Vein endothelial cell (primary cell): ENCODE measurements at places on chromosomes 4 and X. TPM values are rescaled to one million over a fixed set of nuclear protein-coding genes. Genes with fewer than 3 reads are reported as not detected.

The C4orf51 gene
- total RNA-seq: not detected in 2 replicates

The TRIM75 gene
- total RNA-seq: not detected in 2 replicates

The SMIM31 gene
- not detected in 2 replicates for total RNA-seq

The NAP1L5 gene
- total RNA-seq: 3.2 and 3.3 TPM in 2 replicates

The ODAPH gene
- not detected in 2 replicates for total RNA-seq

The OTC gene
- total RNA-seq: not detected in 2 replicates

The ZDHHC15 gene
- 0.10 and 0.33 TPM in 2 replicates for total RNA-seq
